ENCODE measurements at places on chromosomes 5 and 9. TPM values are rescaled to one million over a fixed set of nuclear protein-coding genes. Genes with fewer than 3 reads are reported as not detected.

Gene B4GALT7
- total RNA-seq = 34.1 TPM

Gene DDX46
- total RNA-seq = 14.1 TPM

Gene SYK
- 3.4 TPM for total RNA-seq

Gene HTR4
- total RNA-seq = not detected

Gene IRX1
- 41.2 TPM for total RNA-seq

Gene RANBP17
- total RNA-seq = 1.6 TPM

Gene MYMK
- not detected for total RNA-seq

Gene ENTREP1
- 0.19 TPM for total RNA-seq

Gene PCDHGB1
- total RNA-seq = 0.23 TPM

Gene PCDHGA2
- total RNA-seq = 0.04 TPM

Gene IPO11
- total RNA-seq = 16.2 TPM

Gene SLC36A3
- not detected for total RNA-seq

Gene FAM151B
- 1.2 TPM for total RNA-seq

Gene HARS2
- 27.2 TPM for total RNA-seq

Gene TPM2
- total RNA-seq = 53.1 TPM

Gene MCC
- total RNA-seq = 30.6 TPM

Gene ARL10
- 4.8 TPM for total RNA-seq

Gene TMEM267
- total RNA-seq = 17.3 TPM

Gene UQCRQ
- 284 TPM for total RNA-seq

Gene ANKRD34B
- total RNA-seq = not detected

Gene PCDHGB7
- 1.3 TPM for total RNA-seq

Gene PCDHA9
- total RNA-seq = not detected

Gene GFI1B
- not detected for total RNA-seq

Gene PCDHA6
- total RNA-seq = 0.16 TPM

Gene ANKRD18B
- 1.8 TPM for total RNA-seq

Gene F12
- total RNA-seq = 7.5 TPM

Gene KCNN2
- total RNA-seq = not detected
